ENCODE measurements at places on chromosomes 3 and 15.

- no peak for DNase-seq
Measured at GRCh38 chr15:100245487-100245820, 96.3 kb downstream of the ADAMTS17 start.

DNA sequence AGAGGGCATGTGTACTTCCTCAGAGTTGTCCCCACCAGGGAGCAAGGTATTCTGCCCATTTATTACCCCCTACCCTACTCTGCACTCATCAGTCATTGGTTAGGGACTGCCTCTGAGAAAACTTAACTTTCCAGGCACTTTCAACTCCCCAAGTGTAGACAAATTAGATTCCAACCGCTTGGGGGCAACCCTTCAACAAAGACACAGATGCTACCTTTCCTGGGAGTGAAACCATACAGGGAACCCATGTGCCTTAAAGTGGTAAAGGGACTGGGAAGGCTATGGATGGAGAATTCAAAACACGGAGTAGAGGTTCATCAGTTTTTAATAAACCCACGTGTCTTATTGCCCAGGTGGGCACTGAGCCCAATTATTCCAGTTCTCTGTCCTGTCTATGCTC is 19.4 kb upstream of the UBE2E2 start:
- no peak for DNase-seq

- DNase-seq: no peak
Measured at GRCh38 chr3:184386047-184386806, 6.4 kb downstream of the CHRD start.

GRCh38 chr3:142239421-142239820 is 14.0 kb upstream of the GK5 start:
- DNase-seq: no peak

DNA sequence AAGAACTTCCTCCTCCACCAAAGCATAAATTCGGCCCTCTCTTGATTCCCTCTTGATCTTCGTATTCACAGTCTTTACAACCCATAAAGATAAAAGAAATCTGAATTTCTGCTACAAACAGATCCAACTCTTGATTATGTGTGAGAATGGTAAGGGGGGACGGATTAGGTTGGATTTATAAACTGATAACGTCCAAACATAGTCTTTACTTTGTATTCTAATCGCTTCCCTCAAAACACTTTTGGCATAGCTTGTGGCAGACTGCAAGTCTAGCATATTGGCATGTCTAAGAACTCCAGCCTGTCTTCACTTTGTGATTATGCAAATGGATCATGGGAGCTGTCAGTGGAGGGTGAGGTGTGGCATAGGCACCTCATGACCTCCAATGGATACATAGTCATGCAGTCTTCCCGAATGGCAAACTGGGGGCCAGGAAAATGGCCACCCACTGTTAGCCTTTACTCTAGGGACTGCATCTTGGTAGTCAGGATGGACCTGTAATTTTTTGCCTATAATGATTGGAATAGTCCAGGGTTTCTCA is 24.3 kb upstream of the GPR171 start:
- no peak for DNase-seq

GRCh38 chr15:69025320-69025719 is 10.8 kb downstream of the NOX5 start:
- DNase-seq: no peak

DNA sequence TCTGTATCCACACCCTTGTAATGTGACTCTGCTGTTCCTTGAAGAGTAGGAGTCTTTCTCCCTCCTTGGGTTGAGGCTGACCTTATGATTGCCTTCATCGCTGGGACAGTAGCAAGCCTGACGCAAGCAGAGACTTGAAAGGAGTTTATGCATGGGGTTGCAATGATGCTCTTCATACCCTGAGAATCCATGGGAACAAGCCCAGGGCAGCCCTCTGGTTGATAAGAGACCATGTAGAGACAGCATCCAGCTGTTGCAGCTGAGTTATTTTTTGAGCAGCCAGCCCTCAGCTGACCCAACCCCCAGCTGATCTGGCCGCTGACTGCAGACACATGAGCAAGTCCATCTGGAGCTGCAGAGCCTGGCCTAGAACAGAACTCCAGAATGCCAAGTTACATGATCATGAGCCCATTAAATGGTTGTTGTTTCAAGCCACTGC is 60.6 kb upstream of the ARNT2 start:
- DNase-seq: no peak

DNA sequence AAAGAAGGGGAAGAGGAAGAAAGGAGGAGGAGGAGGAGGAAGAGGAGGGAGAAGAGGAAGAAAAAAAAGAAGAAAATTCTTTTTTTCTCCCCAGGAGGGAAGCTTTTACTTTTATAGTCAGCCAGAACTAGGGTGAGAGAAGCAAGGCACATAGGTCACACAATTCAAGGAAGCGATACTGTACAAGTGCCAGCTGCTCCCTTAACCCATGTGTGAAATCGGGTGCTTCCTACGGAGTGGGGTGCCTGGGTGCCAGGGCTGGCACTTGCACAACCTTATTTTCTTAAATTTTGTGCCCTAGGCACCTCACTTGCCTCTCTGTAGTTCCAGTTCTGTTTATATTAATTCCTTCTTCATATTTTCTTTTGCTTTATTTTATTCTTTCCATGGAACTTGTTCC is 150.4 kb downstream of the LIPC start:
- no peak for DNase-seq

- no peak for DNase-seq
Measured at GRCh38 chr15:50265620-50266019, at the start of gene HDC. Gene HDC, minus strand, starts transcription at chr15:50265726. Its CDS starts 103 bp downstream, at chr15:50265623.

- no peak for DNase-seq
Measured at GRCh38 chr15:67839499-67839928, 331 bp downstream of the RNU6-1 start.

DNA sequence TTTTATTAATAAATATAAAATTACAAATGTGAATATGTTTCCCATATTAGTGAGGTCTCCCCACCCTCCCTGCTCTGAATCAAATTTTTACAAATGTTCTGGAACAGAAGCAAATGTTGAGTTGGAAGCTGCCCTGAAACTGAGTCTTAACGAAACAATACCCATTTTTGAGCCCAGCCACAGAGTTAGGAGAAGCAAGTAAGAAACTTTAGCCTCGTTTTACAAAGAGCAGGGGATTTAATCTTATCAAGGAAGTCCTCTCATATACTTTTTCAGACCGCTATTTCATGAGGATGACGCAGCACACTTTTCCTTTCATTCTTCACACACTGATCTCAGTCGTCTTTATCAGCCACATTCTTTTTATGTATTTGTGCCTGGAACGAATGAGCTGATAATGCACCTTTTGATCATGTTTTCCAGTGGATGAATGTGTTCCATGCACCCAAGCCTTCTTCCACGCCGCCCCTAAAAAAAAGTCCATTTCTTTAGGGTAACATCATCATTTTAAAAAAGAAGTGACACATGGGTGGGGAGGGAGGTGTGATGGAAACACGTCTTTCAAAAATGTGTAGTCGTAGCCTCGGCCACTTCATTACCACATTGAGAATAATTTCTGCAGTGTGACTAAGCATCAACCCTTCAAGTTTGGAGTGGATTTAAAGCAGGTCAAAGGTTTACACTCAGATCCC is 48.1 kb downstream of the SETMAR start:
- DNase-seq: no peak

DNA sequence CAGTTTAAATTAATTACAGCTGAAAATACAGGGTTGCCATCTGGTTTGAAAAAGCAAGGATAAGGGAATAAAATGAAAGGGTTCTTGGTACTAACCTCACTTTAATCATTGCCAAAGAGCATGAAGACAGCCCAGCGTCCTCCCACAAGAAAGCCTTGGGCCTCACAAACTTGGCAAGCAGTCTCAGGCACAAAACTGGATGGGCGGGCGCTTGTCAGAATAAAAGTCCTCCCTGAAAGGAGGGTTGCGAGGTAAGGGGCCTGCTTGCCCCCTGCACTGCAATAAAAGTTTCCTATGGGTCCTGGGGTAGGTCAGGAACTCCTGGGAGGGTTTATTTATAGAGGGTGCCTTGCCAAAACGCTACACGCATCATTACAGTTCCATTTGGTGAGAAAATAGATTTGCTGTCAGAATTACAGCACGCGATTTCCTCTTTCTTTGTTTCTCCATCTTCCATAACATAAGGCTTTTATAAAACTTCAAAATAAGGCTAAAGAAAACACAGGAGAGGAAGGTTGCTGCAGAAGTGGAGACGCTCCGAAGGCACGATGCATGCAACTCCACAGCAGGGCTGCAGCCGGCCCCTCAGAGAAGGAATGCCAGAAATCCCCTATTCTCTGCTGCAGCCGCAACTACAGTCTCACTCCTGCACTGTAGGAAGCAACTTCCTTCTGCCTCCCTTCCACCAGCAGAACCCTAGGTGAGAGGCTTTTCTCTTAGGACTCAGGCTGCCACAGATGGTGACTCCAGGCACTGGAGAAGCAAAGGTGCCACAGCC is 61.3 kb downstream of the VGLL4 start:
- no peak for DNase-seq

DNA sequence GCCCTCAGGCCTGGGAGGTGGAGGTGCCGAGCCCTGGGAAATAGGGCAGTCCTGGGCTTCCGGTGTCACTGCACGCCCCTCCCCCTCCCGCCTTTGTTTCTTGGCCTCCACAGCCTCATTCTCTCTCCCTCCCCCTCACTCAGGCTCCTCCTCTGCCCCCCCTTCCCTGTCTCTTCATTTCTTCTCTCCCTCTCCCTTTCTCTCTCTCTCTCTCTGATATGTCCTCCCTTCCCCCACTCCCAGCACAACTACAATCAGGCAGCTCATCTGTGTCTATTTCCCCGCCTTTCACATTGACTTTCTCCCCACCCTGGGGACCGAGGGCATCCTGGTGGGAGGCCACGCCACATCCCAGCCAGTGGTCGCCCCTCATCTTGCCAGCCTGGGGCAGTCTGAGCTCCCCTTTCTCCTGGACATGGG is 40.2 kb downstream of the IDH2 start:
- no peak for DNase-seq

- no peak for DNase-seq
Measured at GRCh38 chr3:66383998-66384745, 116.7 kb downstream of the LRIG1 start.

GRCh38 chr3:57805674-57806073 is 49.6 kb downstream of the SLMAP start:
- no peak for DNase-seq

DNA sequence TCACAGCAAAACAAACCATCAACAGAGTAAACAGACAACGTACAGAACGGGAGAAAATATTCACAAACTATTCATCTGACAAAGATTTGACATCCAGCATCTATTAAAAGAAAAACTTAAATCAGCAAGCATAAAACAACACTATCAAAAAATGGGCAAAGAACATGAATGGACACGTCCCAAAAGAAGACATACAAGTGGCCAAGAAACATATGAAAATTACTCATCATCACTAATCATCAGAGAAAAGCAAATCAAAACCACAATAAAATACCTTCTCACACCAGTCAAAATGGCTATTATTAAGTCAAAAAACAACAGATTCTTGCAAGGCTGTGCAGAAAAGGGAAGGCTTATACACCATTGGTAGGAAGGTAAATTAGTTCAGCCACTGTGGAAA is 13.7 kb upstream of the SERPINI2 start:
- DNase-seq: no peak

- no peak for DNase-seq
Measured at GRCh38 chr3:18099611-18100010, 325.5 kb downstream of the SATB1 start.

DNA sequence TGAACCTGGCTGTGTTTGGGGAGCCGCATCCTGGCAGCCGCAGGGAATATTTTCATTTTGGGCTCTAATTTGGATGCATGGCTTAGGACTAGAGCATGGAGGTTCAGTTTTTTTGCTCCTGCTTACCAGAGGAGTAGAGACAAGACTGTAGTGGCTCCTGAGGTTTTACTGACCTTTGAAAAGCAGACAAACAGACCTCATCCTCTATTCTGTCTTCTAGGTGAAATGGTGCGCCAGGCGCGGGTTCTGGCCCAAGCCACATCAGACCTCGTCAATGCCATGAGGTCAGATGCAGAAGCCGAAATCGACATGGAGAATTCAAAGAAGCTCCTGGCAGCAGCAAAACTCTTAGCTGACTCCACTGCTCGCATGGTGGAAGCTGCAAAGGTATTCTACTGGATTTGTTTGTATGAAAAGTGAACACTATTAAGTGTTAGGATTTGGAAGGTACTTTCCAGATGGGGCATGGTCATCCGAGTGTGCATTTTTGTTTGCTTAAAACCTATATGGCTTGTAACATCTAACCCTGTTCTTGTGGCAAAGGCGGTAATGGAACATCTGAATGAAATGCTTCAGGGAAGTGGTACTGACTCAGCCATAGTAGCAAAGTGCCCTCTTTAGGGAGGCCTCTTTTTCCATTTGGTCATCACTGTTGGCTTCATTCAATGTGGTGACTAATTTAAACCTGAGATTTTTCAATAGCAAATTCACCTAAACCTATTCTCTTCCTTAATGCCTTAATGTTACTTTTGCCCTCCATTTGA is 330.7 kb upstream of the TPM1 start:
- no peak for DNase-seq

DNA sequence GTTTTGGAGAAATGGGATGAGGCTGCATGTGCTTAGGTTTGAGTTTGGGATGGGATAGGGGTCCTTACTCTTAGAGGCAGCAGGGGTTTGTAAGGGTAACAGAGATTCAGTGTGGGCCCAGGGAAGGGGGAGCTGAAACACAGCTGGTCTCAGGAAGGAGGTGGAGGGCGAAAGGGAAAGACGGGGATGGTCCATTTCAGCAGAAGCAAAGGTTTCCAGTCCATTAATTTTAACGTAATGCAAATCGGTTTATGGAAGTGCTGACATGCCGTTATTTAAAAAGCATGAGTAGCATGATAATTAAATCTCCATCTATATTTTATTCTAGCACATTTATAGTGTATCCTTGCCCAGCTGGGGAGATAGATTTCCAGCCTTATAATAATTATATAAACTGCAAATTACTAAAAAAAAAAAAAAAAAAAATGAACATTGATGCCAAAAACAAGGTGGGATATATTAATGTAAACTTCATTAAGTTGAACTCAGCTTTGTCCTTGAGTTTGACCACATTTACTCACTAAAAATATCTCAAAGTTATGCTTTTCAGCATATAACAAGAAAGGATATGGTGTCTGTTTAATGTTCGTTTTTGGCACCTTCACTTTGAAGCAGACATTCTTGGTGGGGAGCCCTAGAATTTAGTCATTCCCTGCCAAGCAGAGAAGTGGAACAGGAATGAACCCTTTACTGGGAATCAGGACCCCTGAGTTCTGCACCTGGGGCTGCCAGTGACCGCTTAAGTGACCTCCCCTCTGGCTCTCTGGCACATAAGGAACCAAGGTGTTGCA is 234.7 kb downstream of the THSD4 start:
- no peak for DNase-seq

GRCh38 chr3:30518181-30518864 is 88.1 kb upstream of the TGFBR2 start:
- DNase-seq: no peak

DNA sequence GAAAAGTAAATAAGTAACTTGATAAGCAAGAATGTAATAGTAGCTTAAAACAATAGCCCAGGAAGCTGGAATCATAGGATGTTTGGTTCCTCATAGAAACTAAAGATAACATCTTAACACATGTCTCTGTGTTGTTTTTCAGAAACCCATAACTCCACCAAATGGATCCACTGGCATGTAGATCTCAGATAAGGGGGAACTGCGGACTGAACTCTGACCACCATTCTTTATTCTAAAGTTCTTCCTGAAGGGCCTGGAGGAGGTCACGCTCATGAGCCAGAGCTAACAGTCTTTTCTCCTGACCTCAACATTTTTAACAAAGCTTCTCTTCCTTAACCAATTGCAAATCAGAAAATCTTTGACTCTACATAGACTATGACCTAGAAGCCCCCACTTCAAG is 101.9 kb downstream of the SOX14 start:
- DNase-seq: no peak

GRCh38 chr3:171218069-171218468 is 191.5 kb upstream of the SLC2A2 start:
- DNase-seq: no peak

- DNase-seq: no peak
Measured at GRCh38 chr3:85626662-85627061, 667.9 kb downstream of the CADM2 start.

Measured in stimulated activated CD8-positive, alpha-beta memory T cell treated with anti-CD3 and anti-CD28 coated beads, Interleukin-15, amount 100 ng/mL, for 1 hour (primary cell).